DMS 273 treated with DMSO at 0.1 percent for 48 hours (cell line): ENCODE measurements at places on chromosomes 3 and 15.

DNA sequence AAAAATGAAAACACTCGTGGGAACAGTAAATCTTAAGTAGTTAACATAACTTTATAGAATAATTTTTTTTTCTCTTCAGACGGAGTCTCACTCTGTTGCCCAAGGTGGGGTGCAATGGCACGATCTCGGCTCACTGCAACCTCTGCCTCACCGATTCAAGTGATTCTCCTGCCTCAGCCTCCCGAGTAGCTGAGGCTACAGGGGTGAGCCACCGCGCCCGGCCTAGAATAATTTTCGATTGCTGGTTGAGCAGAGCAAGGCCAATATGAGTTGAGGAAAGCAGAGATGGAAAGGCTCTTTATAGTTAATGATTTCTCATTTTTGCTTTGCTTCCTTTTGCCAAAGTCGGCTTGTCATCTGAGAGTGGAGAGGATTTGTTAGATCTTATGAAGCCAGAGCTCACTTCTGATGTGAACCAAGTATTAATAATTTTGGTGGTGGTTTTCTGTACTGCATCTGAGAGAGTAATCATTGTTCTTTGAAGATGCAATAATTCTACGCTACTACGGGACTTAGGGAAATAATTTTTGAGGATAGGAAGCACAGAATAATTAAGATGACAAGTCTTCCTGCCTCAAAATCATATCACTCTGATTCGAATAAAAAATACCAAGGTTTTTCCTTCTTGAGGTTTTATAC, 1.6 kb upstream of the GOLM2 start:
- no peak for DNase-seq

- DNase-seq: no peak
Observed at GRCh38 chr3:57019057-57019456, 41.4 kb upstream of the SPATA12 start.

DNA sequence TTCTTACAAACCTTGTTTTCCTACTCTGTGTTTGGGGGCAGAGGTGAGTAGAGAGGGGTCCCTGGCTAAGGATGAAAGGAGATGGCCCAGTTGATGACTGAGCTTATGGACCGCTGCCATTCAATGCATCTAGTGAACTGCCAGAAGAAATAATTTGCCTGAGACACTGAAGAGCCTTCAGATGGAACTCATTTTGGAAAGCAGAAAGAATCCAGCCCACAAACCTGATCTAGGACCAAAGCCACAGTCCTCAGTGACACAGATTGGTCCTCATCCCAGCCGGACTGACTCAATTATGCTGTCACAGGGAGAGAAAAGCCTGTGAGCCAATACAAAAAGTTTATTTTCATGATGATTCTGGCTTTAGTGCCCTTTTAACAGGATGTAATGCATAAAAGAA, 82.7 kb downstream of the CD47 start:
- DNase-seq: no peak

GRCh38 chr3:173663696-173664111, 266.2 kb downstream of the NLGN1 start:
- DNase-seq: no peak

GRCh38 chr3:191455257-191455952, 5.6 kb upstream of the PYDC2 start:
- DNase-seq: no peak

GRCh38 chr3:54366839-54367238, 244.5 kb downstream of the CACNA2D3 start:
- DNase-seq: no peak

GRCh38 chr3:157498371-157498770, 4.8 kb downstream of the VEPH1 start:
- no peak for DNase-seq

GRCh38 chr3:167669699-167670098, 16.0 kb upstream of the WDR49 start:
- no peak for DNase-seq

DNA sequence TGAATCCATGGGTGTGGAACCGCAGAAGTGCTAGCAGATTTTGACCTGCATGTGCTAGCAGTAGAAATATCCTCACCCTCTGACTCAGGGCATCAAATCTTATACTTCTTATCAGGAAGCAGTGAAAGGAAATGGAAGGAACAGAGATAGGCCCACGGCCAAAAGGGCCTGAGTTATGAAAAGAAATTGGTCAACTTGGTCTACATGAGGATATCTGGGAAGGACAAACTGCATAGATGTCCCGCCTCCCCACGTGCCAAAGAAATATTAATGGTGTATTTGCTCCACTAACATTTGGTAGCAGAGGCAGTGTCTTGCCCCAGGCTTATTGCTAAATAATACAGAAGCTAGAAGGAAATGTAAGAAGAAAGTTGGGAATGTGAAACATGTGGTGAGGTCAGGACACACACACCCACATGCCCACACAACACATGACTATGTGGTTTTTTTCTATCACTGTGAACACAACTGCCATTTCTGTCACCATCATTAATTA, 93.6 kb upstream of the COL8A1 start:
- no peak for DNase-seq

DNA sequence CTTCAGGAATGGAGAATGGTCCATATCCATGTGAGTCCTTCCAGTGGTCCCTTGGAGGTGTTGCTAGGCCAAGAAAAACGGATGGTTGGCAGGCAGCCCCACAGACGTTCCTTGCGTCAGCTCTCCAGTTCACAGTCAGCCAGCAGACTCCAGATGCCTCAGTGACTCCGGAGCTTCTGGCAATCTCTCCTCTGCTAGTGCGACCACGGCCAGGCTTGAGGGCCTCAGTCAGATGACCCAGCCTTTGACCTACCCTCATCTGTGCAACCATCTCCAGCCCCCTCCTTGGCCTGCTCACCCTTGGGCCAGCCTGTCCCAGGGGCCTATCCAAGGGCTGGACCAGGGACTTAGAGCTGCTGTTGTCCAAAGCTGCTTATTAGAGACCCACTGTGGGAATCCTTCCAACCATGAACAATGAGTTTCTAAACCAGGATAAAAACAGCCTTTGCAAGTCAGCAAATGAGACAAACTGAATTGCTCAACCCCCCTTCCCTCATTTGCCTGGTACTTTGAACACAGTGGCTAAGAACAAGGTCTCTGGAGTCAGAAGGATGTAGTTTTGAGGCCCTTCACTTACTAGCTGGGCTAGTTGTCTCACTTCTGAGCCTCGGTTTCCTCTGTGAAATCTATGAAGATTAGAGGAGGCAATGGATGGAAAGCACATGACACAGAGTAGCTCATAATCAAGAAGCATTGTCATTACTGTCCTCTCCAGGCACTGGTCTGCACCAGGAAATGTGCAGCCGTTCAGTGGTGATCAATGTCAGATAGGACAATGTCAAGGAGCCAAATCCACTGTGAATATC, 44.8 kb downstream of the ANP32A start:
- no peak for DNase-seq

GRCh38 chr3:28317438-28318022, 31.0 kb upstream of the ZCWPW2 start:
- DNase-seq: no peak
